Astrocyte (in vitro differentiated cells and primary cell): ENCODE measurements at places on chromosomes 2 and 18. TPM values are rescaled to one million over a fixed set of nuclear protein-coding genes. Genes with fewer than 3 reads are reported as not detected.
A peak's percentile ranks its signal among the peaks of the same experiment; 100 is the strongest.

Gene C2orf81
- total RNA-seq = 2.1 and 2.5 TPM in 2 replicates

DNA sequence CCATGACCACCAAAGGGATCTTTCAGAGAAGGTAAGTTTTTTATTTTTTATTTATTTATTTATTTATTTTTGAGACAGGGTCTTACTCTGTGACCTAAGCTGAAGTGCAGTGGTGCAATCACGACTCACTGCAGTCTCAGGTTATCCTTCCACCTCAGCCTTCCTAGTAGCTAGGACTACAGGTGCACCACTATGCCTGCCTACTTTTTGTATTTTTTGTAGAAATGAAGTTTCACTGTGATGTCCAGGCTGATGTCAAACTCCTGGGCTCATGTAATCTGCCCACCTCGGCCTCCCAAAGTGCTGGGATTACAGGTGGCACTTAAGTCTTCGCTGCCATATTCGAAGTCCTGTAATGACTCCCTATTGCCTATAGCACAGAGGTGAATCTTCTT is 342.5 kb downstream of the CYRIA start:
- H3K27me3 ChIP-seq = no peaks in the 10 kb centered on the region
- H3K4me3 ChIP-seq = no peak overlapping the region
- DNase-seq = no peak
- no peaks in the 10 kb centered on the region for H3K4me1 ChIP-seq

Gene ANKRD30B
- total RNA-seq = not detected in 2 replicates

- H3K27me3 ChIP-seq = no peaks in the 10 kb centered on the region
- no peak for DNase-seq
Measured at GRCh38 chr18:24814521-24814920, 354.1 kb downstream of the HRH4 start.

GRCh38 chr2:8331068-8331467 is 350.8 kb upstream of the ID2 start:
- no peak for DNase-seq
- H3K4me3 ChIP-seq = no peak overlapping the region
- H3K36me3 ChIP-seq = no peaks in the 10 kb centered on the region
- no peaks in the 10 kb centered on the region for H3K4me1 ChIP-seq
- no peak overlapping the region for H3K27ac ChIP-seq

DNA sequence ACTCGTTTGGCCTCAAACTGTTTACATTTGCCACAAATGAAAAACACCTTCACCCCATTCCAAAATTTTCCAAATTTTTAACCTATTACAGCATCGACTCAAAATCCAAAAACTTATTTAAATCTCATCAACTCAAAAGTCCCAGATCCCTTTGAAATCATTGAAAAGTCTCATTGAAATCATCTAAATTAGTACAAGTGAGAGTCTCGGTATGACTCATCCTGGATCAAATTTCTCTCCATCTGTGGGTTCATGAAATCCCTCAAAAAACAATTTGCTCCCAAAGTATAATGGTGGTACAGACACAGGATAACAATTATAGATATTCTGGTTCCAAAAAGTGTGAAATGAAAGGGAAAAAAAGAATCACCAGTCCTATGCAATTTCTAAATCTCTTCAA is 65.1 kb downstream of the LRP1B start:
- no peaks in the 10 kb centered on the region for H3K4me1 ChIP-seq
- DNase-seq = peak; percentile 16
- no peak overlapping the region for H3K27ac ChIP-seq

DNA sequence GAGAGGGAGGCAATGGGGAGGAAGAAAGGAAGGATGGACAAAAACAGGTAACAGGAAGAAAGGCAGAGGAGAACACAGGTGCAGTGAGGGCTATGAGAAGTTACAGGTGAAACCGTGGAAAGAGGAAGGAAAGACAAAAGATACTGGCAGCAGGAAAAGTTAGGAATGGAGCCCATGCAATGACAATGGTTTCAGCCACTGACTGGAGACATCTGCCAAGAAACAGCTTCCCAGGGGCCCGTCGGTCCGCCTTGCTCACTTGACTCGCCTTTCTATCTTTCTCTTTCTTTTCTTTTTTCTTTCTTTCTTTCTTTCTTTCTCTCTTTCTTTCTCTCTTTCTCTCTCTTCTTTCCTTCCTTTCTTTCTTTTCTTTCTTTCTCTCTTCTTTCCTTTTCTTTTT is 37.5 kb downstream of the ST8SIA5 start:
- no peak overlapping the region for H3K27ac ChIP-seq
- H3K36me3 ChIP-seq = no peaks in the 10 kb centered on the region
- H3K27me3 ChIP-seq = no peaks in the 10 kb centered on the region
- H3K4me3 ChIP-seq = no peak overlapping the region
- H3K4me1 ChIP-seq = peaks cover 18% of the 10 kb centered on the region

Gene PDE11A
- total RNA-seq = 0.45 and 0.89 TPM in 2 replicates

- no peaks in the 10 kb centered on the region for H3K36me3 ChIP-seq
- no peaks in the 10 kb centered on the region for H3K27me3 ChIP-seq
- no peaks in the 10 kb centered on the region for H3K4me1 ChIP-seq
- no peak for DNase-seq
Measured at GRCh38 chr2:16392647-16393499, 272.8 kb downstream of the CYRIA start.

Gene GMPPA
- 49.5 and 55.3 TPM in 2 replicates for total RNA-seq

Gene STAT1
- 377 and 447 TPM in 2 replicates for total RNA-seq

DNA sequence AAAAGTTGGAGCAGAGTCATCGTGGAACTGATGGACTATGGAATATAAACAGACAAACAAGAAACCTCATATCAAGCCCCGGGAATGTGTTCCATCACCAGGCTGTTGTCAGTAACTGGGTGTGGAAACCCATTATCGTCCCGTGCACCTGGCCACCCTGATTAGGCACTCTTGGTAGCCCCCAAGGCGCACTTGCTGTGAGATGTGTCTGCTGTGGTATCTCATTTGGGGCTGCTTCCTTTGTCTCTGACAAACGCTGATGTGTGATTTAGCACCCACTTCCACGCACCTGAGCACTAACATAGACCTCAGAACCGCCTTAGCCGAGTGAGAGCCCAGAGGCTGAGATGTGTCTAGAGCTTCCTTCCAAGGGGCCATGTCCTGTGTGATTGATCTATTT is 96.3 kb downstream of the PRPF40A start:
- peaks cover 4% of the 10 kb centered on the region for H3K4me1 ChIP-seq
- no peaks in the 10 kb centered on the region for H3K27me3 ChIP-seq
- H3K36me3 ChIP-seq = peaks cover 12% of the 10 kb centered on the region
- DNase-seq = no peak

GRCh38 chr18:21389283-21389682 is 147.3 kb downstream of the GREB1L start:
- no peak for DNase-seq
- H3K27ac ChIP-seq = no peak overlapping the region
- peaks cover 6% of the 10 kb centered on the region for H3K4me1 ChIP-seq
- H3K4me3 ChIP-seq = no peak overlapping the region

DNA sequence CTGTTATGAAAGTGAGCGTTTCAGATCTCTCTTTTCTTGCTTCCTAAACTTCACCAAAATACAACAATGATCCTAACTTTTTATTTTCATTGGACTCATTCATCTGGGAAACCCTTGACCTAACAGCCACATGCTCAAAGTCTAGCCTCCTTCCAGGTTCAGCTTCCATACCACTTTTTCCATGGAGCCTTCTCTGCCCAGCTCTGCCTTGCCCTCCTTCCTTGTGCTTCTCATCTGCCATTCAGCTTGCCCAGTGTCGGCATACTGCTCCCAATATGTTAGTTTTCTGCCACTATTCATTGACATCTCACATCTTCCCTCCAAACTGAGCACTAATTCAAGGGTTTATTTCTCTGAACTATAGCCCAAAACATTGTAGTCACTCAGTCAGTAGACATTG is 214.7 kb downstream of the RAD51AP2 start:
- peak overlapping the region; percentile 68 for H3K27ac ChIP-seq
- DNase-seq = no peak
- no peak overlapping the region for H3K4me3 ChIP-seq
- no peaks in the 10 kb centered on the region for H3K27me3 ChIP-seq
- H3K4me1 ChIP-seq = peaks cover 27% of the 10 kb centered on the region

DNA sequence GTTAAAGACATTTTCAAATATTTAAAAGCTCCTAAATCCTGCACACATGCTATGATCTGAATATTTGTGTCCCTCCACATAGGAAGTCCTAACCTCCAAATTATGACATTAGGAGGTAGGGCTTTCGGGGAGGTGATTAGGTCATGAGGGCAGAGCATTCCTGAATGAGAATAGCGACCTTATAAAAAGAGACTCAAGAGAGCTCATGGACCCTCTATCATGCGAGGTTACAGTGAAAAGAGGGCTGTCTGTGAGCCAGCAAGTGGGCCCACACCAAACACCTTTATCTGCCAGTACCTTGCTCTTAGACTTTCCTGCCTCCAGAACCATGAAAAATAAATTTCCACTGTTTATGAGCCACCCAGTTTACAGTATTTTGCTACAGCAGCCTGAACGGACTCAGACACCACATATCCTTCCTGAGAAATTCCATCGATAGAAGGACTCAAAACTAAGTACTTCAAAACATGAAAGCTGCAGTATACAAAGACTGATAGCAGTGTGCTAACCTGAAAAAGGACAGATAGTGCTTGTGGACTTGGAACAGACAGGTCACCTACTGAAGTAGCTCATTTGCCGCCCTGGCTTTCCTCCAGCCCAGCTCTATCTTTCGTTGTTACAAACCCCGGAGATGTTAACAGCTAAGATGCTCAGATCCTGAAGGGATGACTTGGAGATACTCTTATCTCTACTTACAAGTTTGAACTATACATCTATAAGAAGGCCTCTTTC is 13.8 kb downstream of the FAM210A start:
- no peak for DNase-seq
- H3K4me3 ChIP-seq = no peak overlapping the region
- H3K27me3 ChIP-seq = no peaks in the 10 kb centered on the region
- peaks cover 4% of the 10 kb centered on the region for H3K4me1 ChIP-seq
- no peaks in the 10 kb centered on the region for H3K36me3 ChIP-seq

Gene RFX8
- not detected in 2 replicates for total RNA-seq

Gene LIMS4
- 1.3 and 3.7 TPM in 2 replicates for total RNA-seq

Gene HOXD9
- not detected in 2 replicates for total RNA-seq

Gene VIT
- not detected in 2 replicates for total RNA-seq

DNA sequence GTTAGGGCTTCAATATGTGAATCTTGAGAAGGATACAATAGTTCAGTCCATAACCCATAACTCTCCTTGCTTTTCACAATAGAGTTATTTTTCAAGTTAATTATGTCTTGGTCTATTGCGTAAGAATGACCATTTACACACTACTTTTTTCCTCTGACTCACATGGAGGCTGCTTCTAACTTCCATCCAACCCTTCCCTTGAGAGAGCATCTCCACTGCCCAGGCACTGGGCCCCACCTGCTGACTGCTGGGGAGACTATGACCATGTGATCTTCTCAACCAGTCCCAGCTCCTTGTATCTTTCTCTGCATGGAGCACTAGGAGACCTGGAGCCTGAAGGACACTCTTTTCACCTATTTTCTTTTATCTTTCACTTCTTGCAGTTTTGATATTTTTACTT is 251.5 kb downstream of the GPD2 start:
- no peaks in the 10 kb centered on the region for H3K36me3 ChIP-seq
- H3K4me1 ChIP-seq = no peaks in the 10 kb centered on the region
- H3K27me3 ChIP-seq = no peaks in the 10 kb centered on the region
- no peak overlapping the region for H3K4me3 ChIP-seq
- DNase-seq = no peak
- H3K27ac ChIP-seq = no peak overlapping the region

DNA sequence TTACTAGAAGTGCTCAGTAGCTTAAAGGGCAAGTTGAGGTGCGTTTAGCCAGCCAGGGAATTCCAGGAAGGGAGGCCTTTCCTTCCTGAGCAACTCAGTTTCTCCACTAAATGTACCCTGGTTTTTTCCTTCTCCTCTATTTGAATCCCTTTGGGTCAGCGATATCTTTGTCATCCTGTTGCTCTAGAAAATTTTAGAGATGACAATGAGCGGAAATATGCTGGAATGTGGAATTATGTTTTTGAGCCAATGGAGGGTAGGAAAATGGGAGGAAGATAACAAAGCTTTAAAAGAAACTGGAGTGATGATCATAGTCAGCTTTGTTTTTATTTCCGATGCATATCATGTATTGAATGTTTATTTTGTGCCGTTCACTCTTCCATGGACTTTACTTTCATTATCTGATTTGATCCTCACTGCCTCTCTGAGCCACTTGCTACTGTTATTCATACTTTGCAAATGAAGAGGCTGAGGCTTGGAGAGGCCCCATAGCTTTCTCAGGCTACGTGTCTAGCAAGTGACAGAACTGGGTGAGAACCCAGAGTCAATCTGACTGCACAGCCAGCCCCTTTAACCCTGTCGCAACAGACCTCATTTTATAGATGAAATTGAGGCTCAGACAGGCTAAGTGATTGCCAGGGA is 67.3 kb downstream of the NTSR2 start:
- H3K4me1 ChIP-seq = no peaks in the 10 kb centered on the region
- no peak overlapping the region for H3K4me3 ChIP-seq
- H3K27me3 ChIP-seq = peaks cover 10% of the 10 kb centered on the region
- DNase-seq = no peak
- H3K27ac ChIP-seq = no peak overlapping the region
- no peaks in the 10 kb centered on the region for H3K36me3 ChIP-seq

DNA sequence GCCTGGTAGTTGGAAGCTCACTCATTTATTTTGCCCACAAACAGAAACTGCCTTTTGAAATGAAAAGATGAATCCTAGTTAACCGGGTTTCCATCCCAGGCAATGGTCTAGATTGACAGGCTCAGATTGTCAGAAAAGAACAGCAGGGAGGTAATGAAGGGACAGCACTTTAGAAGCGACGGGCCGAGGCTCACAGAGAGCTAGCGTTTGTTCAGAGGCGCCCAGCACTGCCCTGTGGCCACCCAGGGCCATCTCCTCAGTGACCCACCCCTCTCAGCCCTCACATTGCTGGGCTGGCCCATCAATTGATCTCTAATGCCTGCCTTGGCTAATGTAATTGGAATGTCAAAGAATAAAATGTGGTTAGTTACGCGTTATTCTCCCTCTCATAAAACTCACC is 304.8 kb downstream of the CDCA7 start:
- H3K4me1 ChIP-seq = peaks cover 23% of the 10 kb centered on the region
- DNase-seq = no peak
- H3K36me3 ChIP-seq = no peaks in the 10 kb centered on the region
- no peak overlapping the region for H3K4me3 ChIP-seq

GRCh38 chr2:207926133-207926988 is 99.0 kb downstream of the PLEKHM3 start:
- peaks cover 3% of the 10 kb centered on the region for H3K36me3 ChIP-seq
- H3K27ac ChIP-seq = no peak overlapping the region
- H3K27me3 ChIP-seq = no peaks in the 10 kb centered on the region
- DNase-seq = peak; percentile 66
- no peak overlapping the region for H3K4me3 ChIP-seq

Gene EML6
- total RNA-seq = 0.23 and 0.60 TPM in 2 replicates

- peaks cover 7% of the 10 kb centered on the region for H3K4me1 ChIP-seq
- H3K4me3 ChIP-seq = no peak overlapping the region
- no peaks in the 10 kb centered on the region for H3K36me3 ChIP-seq
- H3K27ac ChIP-seq = no peak overlapping the region
Measured at GRCh38 chr2:73291093-73291460, 2.3 kb downstream of the EGR4 start.

Gene ZSWIM2
- not detected in 2 replicates for total RNA-seq
